Activated CD4-positive, alpha-beta memory T cell treated with anti-CD3 and anti-CD28 coated beads for 36 hours (primary cell): ENCODE measurements at places on chromosomes 16 and 17. TPM values are rescaled to one million over a fixed set of nuclear protein-coding genes. Genes with fewer than 3 reads are reported as not detected.

ANKFN1 gene
- total RNA-seq: not detected

DNA sequence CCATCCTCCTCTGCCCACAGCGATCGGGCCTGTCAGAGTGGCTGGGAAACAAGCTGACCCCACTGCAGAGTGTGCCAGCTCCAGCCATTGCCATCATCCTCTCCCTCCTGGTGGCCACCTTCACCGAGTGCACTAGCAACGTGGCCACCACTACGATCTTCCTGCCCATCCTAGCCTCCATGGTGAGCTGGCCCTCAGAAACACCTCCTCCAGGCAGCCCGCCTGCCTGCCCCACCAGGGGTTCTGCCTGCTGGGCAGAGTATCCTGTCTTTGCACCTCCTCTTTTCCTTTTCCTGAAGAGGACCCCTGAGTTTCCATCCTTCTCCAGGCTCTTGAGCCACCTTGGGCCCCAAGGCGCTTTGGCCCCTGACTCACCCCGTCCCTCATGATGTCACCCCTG is 10.5 kb upstream of the FOXN1 start:
- H3K27ac ChIP-seq: no peak overlapping the region
- no peak for DNase-seq
- no peaks in the 10 kb centered on the region for H3K36me3 ChIP-seq
- peaks cover 3% of the 10 kb centered on the region for H3K27me3 ChIP-seq
- H3K4me3 ChIP-seq: no peak overlapping the region

SPN gene
- total RNA-seq: 109 TPM

DNA sequence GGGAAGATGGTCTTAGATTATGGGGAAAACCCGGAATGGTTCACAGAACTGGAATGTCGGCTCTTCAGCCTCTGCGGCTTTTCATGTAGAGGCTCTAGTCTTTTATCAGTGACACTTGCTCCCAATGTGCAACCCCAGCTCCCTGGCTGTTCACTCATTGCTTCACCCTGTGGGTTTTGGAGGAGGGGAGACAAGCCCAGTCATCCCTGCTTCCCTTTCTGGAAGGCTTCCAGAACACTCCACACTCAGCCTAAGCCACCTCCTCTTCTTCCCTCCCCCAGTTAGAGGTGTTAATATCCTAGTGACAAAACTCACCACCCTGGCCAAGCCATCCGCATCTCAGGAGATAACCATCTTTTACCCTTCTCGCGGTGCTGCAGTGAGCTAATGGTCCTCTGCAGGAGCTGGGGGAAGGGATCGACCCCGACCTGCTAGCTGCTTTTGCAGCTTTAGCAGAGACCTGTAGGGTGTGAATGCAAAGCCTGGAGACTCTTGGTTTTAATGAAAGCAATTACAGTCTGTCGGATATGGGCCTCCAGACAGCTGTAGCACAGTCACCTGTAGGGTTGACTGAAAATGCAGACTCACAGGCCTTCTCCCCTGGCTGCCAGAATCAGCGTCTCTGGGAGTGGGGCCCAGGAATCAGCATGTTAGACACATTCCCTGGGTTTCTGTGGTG is 24.3 kb upstream of the LASP1NB start:
- H3K36me3 ChIP-seq: peaks cover 52% of the 10 kb centered on the region
- peak; percentile 49 for DNase-seq
- H3K27me3 ChIP-seq: no peaks in the 10 kb centered on the region
- peak overlapping the region; percentile 12 for H3K4me3 ChIP-seq

GRCh38 chr16:25478476-25478875 is 213.3 kb upstream of the HS3ST4 start:
- no peak overlapping the region for H3K4me3 ChIP-seq
- H3K36me3 ChIP-seq: no peaks in the 10 kb centered on the region
- no peak for DNase-seq
- no peaks in the 10 kb centered on the region for H3K4me1 ChIP-seq
- H3K27me3 ChIP-seq: no peaks in the 10 kb centered on the region
- H3K27ac ChIP-seq: no peak overlapping the region

ALOX15B gene
- total RNA-seq: not detected

- no peak overlapping the region for H3K4me3 ChIP-seq
- H3K27ac ChIP-seq: no peak overlapping the region
- DNase-seq: no peak
- no peaks in the 10 kb centered on the region for H3K36me3 ChIP-seq
- H3K27me3 ChIP-seq: no peaks in the 10 kb centered on the region
- no peaks in the 10 kb centered on the region for H3K4me1 ChIP-seq
Measured at GRCh38 chr17:72204742-72205141, 83.9 kb downstream of the SOX9 start.

HAP1 gene
- total RNA-seq: not detected
